NCI-H1436 (cell line): ENCODE measurements at places on chromosomes 7 and 10.

- no peak for DNase-seq
Observed at GRCh38 chr7:28542410-28542809, 130.1 kb downstream of the CREB5 start.

GRCh38 chr7:152336754-152337368, 98.9 kb downstream of the KMT2C start:
- no peak for DNase-seq

GRCh38 chr7:134432296-134433152, 26.4 kb downstream of the AKR1B1 start:
- DNase-seq = peak; percentile 84

DNA sequence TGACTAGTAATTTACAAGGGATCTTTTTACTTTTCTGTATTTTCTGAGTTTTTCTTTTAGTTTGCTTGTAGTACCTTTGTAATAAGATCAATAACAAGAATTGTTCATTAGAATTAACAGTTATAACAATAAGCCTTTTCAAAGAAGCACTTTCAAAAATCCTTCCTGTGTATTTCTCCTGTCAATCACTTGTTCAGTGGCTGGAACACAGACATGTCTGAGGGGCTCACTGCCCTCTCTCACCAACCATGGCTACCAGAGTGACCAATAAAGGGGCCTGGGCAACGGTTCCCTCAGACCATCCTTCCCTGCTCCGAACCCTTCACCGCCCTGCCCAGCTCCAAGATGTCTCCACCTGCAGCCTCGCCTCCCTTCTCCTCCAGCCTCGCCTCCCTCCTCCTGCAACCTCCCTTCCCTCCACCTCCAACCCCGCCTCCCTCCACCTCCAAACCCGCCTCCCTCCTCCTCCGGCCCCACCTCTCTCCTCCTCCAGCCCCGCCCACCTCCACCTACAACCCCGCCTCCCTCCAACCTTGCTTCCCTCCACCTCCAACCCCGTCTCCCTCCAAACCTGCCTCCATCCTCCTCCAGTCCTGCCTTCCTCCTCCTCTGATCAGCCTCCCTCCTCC, 353.4 kb downstream of the TNS3 start:
- DNase-seq = no peak

GRCh38 chr7:92808635-92809034, 27.7 kb downstream of the CDK6 start:
- DNase-seq = no peak

DNA sequence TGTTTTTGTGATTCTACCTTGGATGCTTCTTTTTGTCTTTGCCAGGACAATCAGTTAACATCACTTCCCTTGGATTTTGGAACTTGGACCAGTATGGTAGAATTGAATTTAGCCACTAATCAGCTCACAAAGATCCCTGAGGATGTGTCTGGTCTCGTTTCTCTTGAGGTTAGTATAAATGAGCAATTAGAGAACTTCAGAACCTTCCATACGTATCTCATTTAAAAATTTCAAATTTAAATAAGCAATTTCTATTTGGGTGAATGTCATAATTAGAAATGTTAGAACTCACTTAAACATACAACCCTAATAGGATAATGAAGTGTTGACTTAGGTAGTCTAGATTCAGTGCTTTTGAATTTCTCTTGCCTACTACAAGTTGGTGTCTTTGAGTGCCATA, 69.3 kb upstream of the ADRA2A start:
- no peak for DNase-seq

DNA sequence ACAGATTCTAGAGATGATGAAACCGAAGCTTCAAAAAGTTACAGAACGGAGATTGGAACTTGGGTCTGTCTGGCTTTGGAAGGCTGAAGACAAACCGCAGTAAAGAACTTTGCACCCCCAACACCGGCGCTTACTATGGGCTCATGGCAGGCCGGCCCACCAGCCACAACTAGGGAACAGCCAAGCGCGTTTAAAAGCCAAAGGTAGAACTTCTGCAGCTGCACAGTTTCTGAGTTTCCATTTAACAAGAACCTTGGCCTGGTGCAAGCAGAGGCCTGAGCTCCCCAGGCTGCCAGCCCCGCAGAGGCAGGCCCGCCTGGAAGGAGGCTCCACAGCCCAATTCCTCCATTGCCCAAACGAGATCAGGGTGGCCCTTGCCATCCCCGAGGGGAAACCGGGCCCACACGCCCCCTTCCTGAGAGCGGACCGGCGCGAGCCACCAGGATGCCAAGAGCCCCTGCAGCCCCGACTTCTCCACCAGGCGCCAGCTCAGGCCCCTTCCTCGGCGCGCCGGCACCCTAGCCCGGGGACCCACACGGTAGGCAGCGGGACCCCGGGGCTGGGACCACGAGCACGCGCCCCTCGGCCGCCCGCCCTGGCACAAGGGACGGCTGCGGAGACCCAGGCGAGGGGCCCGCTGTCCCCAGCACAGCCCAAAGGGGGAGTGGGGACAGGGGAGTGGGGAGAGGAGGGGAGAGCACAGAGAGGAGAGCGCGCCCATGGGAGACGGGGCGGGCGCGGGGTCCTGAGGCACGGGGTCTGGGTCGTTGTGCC, 566 bp downstream of the MAD1L1 start:
- no peak for DNase-seq

DNA sequence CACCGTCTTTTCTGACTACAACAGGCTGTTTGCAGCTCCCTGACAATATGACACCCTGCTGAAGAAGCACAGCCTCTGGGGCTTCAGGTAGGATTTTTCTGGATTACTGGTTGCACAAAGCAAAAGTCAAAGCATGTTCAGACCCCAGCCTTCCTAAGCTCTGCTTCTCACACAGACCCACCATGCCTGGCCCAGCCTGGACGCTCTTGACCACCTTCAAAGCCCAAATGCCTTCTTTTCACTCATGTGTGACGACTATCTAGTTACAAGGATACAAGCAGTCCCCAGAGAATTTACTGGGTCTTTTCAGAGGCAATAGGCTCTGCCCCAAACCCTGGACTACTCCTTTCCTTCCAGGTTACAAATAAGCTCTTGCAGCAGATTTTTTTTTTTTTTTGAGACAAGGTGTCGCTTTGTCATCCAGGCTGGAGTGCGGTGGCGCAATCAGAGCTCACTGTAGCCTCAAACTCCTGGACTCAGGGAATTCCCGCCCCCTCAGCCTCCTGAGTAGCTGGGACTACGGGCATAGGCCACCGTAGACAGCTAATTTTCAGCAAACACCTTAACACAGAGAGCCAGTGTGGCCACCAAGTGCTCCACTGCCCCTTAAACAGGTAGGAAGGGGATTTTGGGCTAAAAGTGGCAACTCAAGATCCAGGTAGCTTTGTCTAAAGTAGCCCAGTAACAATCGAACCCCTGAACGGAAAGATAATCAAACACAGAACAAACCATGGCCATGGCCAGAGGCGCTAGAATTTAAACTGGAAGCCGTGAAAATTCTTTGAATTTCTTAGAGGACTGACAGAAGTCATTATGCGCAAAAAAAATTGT, 16.2 kb downstream of the SVIL start:
- DNase-seq = peak; percentile 44

- DNase-seq = no peak
Observed at GRCh38 chr10:35136263-35136815, 9.7 kb downstream of the CREM start.

DNA sequence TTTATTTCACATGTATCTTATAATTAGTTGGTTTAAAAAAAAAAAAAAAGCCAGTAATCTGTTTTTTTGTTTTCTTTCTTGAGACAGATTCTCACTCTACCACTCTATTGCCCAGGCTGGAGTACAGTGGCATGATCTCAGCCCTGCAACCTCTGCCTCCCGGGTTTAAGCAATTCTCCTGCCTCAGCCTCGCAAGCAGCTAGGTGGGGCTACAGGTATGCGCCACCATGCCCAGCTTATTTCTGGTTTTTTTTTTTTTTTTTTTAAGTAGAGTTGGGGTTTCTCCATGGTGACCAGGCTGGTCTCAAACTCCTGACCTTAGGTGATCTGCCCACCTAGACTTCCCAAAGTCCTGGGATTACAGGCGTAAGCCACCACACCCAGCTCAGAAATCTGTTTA, 34.1 kb upstream of the CAPZA2 start:
- no peak for DNase-seq

DNA sequence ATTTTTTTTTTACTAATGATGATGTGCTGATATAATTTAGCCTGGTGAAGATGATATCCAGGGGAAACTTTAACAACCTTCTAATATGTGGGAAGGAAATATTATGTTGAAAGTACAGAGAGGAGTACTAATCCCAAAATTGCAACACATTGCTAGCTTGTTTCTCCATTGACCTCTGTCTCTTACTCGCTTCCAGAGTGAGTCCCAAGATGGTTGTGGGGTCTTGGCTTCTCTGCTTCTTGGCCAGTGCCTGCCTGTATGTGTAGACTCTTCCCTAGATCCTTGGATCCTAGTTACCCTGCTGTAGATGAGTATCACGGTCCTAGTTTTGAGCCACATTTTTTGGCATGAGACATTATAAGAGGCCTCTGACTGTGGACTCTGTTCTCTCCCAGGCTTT, 17.5 kb downstream of the BMPER start:
- no peak for DNase-seq

DNA sequence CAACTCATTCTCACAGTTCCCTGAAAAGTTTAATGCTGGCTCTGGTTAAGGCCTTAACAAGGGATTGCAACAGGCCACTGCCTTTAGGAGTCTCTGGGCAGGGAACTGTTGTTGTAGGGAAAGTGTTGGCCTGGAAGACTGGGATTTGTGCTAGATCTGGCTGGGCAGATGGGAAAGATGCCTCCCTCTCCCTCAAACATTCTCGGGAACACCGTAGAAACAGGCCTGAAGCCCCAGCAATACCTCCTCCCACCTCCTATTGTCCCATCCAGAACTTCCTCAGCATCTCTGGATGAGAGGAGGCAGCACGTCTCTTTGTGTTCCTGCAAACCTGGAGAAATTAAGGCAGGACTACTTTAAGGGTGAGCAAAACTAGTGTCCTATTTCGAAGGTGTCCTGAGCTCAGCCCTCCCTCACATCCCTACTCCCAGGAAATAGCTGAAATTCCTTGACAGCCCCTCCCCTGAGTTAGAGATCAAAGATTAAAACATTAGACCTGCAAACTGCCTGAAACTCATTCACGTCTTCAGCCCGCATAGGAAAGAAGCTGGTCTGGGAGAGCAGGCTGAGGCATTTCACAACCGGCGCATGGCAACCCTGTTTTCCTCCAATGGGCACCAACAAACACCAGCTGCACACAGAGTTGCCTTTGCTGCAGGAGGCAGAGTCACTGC, 10.9 kb upstream of the MAP3K8 start:
- DNase-seq = no peak

- DNase-seq = no peak
Observed at GRCh38 chr7:75776295-75776971, 4.4 kb upstream of the CCL26 start.

DNA sequence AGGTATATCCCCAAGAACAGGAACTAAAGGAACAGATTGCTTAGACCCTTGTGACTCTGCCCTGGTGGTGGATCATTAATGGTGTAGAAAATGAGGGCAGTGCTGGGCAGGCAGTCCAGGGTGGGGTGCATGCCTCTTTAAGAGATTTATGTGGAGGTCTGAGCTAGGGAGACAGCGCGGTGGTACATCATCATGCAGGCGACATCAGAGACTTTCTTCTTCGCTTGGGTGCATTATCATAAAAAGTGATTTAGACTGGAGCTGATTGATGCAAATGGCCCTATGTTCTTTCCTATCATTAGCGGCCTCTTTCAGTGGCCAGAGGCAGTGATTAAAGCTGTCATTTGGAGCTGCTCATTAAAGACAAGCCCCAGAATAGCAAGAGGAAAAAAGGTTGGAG, 519.1 kb upstream of the GALNT17 start:
- peak; percentile 45 for DNase-seq

DNA sequence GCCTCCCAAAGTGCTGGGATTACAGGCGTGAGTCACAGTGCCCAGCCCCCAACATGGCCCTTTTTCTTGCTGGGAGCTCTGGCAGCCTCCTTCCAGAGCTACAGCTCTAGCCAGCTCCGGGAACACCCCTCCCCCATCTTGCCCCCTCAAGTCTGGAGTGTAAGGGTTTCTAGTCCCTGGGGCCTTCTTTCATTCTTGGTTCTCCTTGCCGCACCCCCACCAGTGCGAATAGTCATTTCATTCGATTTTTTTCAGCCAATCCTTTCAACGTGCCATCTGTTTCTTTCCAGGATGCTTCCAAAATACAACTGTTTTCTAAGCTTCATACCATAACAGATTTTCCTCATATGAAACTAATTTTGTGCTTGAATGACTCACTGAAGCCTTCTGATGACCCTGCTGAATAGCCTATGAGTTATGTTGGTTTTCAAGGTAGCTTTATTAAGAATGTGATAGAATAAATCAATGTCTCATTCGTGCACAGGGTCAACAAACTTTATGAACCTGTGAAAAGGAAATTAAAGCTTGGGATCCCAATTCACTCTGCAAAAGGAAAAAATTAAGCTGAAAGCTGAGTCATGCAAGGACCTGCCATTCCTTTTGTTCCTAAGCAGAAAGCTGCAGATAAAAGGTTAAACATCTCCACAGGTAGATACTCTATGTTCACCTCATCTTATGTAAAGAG, 38.6 kb downstream of the CDC14C start:
- DNase-seq = no peak

DNA sequence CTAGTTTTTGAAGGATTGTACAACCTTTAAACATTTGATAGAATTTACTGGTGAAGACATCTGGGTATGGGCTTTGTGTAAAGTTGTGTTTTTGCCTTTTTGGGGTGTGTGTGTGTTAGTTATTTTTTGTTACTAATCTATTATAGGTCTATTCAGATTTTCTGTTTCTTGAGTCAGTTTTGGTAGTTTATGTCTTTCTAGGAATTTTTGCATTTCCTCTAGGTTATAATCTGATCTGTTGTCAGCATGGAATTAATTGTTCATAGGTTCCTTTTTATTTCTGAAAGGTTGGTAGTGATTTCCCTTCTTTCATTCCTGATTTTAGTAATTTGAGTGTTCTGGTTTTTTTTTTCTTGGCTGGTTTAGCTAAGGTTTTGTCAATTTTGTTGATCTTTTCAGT, 17.7 kb downstream of the SEPTIN7 start:
- DNase-seq = no peak

GRCh38 chr10:112803961-112804401, 146.1 kb upstream of the TCF7L2 start:
- DNase-seq = no peak

- DNase-seq = no peak
Observed at GRCh38 chr10:23980094-23980493, 228.8 kb upstream of the KIAA1217 start.

DNA sequence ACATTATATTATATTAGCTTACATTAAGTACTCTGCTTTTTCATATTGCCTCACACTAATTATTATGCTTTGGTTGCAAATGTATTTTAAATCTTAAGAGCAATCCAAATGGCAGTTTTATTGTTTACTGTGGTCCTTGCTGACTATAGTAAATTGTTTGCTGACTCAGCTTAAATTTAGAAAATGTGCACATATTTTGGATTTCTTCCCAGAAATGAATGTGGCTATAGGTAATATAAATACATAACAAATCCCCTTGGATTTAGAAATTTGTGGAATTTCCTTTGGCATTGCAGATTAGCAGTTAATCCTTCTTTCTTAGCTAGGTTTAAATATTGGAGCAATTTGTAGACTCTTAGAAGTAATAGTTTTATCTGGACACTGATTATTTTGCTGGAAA, 565.8 kb downstream of the NRG3 start:
- no peak for DNase-seq

GRCh38 chr10:35578618-35578956, 26.6 kb upstream of the GJD4 start:
- DNase-seq = no peak

GRCh38 chr10:106076496-106076895, 1088.0 kb downstream of the SORCS1 start:
- no peak for DNase-seq

GRCh38 chr10:119306514-119306951, 99.2 kb downstream of the GRK5 start:
- DNase-seq = peak; percentile 39
